ENCODE measurements at places on chromosomes 1 and 21.

DNA sequence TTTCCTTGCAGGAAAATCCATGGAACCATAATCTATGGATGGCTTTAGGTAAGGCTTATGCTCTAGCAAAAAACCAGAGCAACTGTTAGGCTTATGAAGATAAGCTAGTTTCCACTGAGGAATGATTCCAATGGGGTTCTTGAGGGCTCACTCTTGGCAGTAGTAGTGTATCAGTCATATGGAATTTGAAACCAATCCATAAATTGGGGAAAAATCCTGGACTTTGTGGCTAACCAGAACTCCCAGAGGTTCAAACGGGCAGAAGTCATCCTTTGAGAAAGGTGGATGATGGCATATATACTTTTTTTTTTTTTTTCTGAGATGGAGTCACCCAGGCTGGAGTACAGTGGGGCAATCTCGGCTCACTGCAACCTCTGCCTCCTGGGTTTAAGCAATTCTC lies 54.2 kb upstream of the ATF3 start:
- no peak for DNase-seq

- no peak for DNase-seq
Measured at GRCh38 chr1:91741301-91741700, 144.7 kb downstream of the TGFBR3 start.

DNA sequence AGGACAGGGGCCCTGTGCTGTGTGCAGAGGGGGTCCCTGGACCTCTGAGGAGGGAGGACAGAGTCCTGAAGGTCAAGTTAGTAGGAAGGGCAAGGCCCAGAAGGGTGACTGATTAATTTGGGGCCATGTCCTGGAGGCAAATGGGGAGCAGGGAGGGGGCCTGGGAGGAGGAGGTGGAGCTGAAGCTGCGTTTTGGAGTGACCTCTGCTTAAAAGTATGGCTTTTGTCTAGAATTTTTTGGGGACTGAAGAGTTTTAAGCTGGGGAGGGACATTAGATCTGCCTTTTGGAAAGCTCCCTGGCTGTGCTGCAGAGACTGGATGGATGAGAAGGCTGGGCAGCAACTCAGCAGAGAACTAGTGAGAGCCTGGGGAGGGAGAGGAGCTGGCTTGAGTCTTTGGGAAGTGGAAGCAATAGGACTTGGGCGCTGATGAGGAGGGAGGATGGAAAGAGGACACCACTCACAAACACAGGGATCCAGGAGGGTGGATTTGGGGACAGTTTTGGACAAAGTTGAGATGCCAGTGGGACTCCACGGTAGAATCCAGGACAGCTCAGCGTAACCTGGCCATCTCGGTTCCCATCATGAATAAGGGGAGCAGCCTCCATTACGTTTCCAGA lies 52.9 kb downstream of the ACBD3 start:
- no peak for DNase-seq

GRCh38 chr1:37472994-37473393 lies 1.4 kb upstream of the ZC3H12A start:
- no peak for DNase-seq

- no peak for DNase-seq
Measured at GRCh38 chr21:35338881-35339632, 290.0 kb upstream of the RUNX1 start.

DNA sequence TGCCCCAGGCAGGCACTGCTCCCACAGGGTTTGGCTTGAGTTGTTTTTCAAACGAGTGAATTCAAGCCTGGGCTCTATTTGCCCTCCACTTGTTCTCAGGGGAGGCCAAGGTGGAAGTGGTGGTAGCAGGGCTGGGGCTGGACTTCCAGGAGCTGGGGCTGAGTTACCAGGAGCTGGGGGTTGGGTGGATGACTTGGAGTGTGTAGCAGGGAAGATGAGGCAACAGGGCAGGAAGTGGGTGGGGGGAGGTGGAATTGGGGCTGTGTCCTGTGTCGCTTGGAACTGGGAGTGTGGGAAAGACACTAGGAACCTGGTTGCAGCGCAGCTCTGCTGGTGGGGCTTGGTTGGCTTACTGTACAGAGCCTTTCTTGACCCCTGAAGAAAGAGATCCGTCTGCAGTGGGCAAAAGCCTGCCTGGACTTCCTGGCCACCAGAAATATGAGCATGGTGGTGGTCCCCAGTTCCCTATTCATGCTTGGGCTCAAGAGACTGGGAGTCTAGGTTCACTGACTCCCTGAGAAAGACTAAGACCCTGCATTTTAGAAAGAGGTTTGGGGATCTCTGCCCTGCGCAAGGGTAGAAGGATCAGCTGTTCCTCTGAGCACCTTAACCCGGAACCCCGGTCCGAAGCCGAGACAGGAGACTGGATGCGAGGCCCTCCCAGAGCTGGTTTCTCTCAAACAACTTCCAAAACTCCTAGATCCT lies 3.1 kb downstream of the TFAP2E start:
- no peak for DNase-seq

DNA sequence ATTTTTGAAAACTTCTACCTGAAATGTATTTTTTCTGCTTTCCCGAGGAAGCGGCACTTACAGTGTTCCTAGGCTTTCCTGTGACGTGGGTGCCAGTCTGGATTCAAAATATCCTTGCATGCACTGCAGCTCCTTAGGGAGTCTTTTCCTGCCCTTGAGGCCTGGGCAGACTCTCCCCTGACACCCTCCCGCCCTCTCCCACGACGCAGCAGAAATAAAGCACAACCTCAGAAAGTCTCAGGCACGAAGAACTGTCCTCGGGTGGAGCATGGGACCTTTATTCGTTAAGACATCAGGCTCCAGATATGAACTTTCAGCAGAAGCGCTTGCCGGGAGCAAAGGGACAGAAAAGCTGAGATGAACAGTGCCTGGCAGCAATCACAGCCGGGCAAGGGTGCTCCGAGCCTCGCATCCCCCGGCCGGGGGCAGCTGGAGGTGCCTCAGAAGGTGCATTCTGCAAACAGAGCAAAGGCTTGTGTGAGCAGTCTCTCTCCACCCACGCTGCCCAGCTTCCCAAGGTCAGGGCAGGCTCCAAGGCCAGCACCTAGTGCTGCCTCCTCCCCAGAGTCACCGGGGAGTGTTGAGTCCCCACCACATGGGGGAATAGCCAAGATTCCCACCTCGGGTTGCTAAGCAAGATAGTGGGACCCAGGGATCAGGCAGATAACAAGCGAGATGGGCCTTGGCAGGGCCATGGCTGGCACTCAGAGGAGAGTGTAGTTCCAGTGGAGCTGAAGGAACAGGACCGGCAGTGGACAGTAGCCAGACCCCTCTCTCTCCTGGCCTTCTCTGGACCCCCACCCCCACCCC lies 3.2 kb downstream of the TFF3 start:
- no peak for DNase-seq

GRCh38 chr1:245707941-245708340 lies 553.2 kb downstream of the KIF26B start:
- no peak for DNase-seq

DNA sequence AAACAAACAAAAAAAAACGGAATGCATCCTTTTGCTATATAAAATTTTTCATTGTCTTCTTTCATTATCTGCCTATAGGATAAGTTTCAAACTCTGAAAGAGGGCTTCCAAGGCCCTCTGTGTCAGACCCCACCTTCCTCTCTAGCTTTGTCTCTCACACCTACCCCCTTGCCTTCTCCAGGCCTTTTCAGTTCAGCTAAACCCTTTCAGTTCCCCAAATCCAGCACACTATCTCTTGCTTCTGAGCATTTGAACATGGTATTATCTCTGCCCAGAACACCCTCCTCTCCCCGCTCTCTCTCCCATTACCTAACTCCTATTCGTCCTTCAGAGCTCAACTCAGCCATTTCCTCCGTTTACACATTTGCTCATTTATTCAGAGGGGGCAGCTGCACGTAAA lies 35.7 kb downstream of the C1orf216 start:
- DNase-seq, result no peak

DNA sequence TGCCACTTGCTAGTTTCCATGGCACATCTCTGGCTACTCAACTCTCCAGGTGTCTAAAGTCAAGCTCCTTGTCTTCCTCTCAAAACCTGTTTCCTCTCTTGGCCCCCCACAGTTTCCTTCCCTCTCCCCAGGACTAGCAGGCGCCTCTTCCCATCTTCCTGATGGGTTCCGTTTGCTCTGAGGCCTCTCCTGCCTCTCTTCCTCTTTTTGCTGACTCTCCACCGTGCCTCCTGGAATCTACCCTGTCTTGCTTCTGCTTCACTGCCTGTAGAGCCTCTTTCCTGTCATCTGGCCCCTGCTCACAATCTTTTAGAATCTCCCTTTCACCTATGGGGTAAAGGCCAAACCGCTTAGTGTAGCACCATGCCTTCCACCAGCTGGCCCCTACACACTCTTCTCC lies 21.8 kb upstream of the LHX4 start:
- DNase-seq, result no peak

DNA sequence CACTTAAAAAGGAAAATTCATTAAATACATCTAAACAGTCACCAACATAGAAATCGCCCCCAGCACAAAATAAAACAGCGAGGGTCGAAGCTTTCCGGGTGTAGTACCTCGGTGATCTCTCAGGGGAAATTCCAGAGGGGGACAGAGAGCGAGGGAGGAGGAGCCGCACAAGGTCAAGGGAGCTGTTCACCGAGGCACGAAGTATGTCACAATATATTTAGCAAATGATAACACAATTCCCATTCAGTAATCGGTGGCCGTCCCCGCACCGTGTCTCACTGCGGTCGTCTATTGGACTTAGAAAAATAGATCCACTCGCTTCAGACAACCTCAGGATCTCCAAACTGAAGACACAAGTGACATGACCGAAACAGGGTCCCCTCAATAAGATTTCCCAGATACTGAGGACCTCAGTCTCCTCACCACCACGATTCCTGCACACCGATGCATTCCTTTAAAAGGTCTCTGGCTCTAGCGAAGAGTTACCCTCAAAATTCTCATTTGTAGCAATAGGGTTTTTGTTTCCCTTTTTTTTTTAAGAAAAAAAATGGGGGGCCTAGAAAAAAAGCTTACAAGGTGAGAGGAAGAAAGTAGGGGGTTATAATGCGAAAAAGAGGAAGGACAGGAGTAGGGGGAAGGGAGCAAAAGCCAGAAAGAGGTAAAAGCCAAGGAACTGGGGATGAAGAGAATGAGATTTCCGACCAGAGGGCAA lies 1.1 kb downstream of the LPGAT1 start:
- no peak for DNase-seq

- DNase-seq, result no peak
Measured at GRCh38 chr1:218809061-218809460, 364.6 kb upstream of the LYPLAL1 start.

DNA sequence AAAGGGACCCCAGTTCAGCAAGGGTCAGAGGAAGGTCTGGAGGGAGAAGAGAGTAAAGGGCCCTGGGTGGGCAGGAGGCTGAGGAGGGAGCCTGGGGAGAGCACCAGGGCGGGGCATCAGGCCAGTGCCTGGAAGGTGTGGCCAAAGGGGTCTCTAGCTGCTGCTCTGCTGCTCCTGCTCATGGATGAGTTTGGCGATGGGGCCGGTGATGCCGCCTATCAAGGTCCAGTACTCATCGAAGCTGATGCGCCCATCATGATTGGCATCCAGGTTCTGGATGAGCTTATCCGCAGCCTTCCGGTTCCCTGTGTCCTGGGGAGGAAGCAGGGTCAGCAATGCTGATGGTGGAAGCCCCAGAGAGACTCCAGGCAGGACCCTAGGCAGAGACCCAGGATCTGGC lies 5.6 kb downstream of the S100A16 start:
- no peak for DNase-seq

DNA sequence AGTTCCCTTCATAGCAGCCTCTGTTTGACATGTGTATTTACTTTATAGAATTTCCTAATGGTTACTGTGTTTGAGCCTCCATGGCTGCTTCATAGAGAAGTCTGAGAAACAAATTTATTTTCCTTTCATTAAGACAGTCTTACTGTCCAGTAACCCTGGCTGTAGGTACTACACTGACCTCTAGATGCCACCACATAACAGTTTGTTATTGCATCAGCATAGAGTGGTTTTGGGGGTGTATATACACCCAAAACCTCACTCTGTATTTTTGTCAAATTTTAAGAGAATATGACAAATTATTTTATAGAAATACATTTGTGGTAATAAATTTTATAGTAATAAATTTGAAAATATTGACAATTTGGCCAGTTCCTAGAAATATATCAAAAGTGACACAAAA lies 57.3 kb downstream of the OBSCN start:
- DNase-seq, result no peak

DNA sequence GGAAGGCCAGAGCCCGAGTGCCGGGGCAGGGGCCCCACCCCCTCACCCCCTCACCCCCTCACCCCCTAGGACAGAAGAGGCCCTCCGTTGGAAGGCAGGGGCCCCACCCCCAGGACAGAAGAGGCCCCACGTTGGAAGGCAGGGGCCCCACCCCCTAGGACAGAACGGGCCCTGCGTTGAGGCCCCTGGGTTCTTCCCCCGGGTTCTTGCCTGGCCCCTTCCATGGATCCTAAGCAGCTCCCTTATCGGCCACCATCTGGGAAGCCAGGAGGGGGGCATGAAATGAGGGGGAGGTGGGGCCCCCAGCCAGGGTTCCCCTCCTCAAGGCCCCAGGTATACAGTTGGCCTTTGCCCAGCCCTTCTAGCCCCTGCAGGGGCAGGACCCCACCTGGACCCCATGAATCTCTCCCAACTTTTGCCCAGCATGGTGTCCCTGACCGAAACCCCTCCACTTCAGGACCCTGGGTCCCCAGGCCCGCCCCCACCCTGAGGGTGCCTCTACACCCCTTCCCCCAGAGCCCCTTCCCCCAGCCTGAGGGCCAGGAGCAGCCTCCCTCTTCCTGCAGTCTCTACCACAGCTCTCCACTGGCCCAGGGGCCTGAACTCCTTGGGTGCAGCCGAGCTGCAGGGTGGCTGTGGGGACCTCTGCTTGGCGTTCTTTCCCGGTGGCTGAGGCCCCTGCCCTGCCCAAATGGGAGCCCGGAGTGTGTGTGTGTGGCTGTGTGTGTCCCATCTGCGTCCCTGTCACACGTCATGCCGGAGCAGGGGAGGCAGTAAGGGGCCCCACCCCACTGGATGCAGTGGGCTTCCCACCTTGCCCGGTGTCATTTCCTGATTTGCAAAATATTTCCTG lies 4.3 kb upstream of the VWA1 start:
- no peak for DNase-seq

GRCh38 chr1:57473448-57473847 lies 49.6 kb upstream of the DAB1 start:
- DNase-seq, result no peak

DNA sequence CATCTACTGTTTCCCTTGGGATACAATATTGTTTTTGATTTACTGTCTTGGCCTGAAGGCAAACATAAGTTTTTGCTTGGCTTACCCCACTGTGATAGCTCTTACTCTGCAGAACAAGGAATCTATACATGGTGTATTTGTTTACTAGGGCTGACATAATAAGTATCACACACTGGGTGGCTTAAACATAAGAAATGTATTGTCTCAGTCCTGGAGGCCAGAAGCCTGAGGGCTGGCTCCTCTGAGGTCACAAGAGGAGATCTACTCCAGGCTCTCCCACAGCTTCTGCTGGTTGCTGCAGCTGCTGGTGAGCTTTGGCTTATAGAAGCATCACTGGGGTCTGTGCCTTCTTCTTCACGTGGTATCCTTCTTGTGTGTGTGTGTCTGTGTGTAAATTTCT lies 30.7 kb upstream of the IGSF5 start:
- DNase-seq, result no peak

DNA sequence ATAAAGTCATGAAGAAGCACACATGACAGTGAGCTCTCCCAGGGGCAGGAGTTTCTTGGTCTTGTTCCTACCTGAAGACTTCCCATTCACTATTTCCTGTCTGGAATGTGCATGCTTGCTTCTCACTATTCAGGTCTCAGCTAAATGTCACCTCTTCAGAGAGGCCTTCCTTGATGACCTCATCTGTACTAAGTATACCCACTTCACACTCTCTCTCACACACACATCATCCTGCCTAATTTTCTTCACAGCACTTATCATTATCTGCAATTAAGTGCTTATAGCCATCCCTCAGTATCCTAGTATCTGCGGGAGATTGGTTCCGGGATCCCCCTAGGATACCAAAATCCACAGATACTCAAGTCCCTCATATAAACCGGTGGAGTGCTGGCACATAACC lies 146.4 kb upstream of the IVNS1ABP start:
- DNase-seq, result no peak

Data from stimulated activated CD4-positive, alpha-beta T cell treated with anti-CD3 and anti-CD28 coated beads, Interleukin-15, amount 100 ng/mL, for 1 hour (primary cell).